ENCODE measurements at places on chromosomes 2 and 18. TPM values are rescaled to one million over a fixed set of nuclear protein-coding genes. Genes with fewer than 3 reads are reported as not detected.

The SH3BP4 gene
- total RNA-seq: 20.5 TPM

The CHRNG gene
- total RNA-seq: not detected

The CDH2 gene
- total RNA-seq: 216 TPM

The C2orf66 gene
- 0.69 TPM for total RNA-seq

The CLIP4 gene
- total RNA-seq: 38.8 TPM

The GAL3ST2 gene
- 0.69 TPM for total RNA-seq

The CIB4 gene
- total RNA-seq: not detected

The CABLES1 gene
- total RNA-seq: 8.1 TPM

The BCL2 gene
- 21.2 TPM for total RNA-seq

The GPR35 gene
- total RNA-seq: 0.46 TPM

The DSG1 gene
- total RNA-seq: 0.23 TPM

The TMEM247 gene
- total RNA-seq: not detected

The GALNT14 gene
- total RNA-seq: 20.5 TPM

The STARD6 gene
- not detected for total RNA-seq

The UGT1A4 gene
- not detected for total RNA-seq

The TNFRSF11A gene
- total RNA-seq: 0.46 TPM

The PJVK gene
- total RNA-seq: 3.9 TPM

The PID1 gene
- 32.8 TPM for total RNA-seq

The ADGRF3 gene
- not detected for total RNA-seq

The ANKRD30B gene
- 3.9 TPM for total RNA-seq

The CDK5R2 gene
- 13.4 TPM for total RNA-seq
